Upper lobe of left lung (tissue), 6 donors: ENCODE measurements at places on chromosomes 2 and 18. TPM values are rescaled to one million over a fixed set of nuclear protein-coding genes. Genes with fewer than 3 reads are reported as not detected.

The NEDD4L gene
- total RNA-seq = 353 TPM

The HOXD12 gene
- not detected for total RNA-seq

- no peaks in the 10 kb centered on the region for H3K36me3 ChIP-seq
- H3K27me3 ChIP-seq = no peaks in the 10 kb centered on the region
- no peaks in the 10 kb centered on the region for H3K4me1 ChIP-seq
- DNase-seq = no peak
- H3K4me3 ChIP-seq = no peak overlapping the region
Measured at GRCh38 chr2:16973586-16974286, 308.1 kb upstream of the CYRIA start.

GRCh38 chr2:192197357-192197756, 2.6 kb upstream of the TMEFF2 start:
- no peak overlapping the region for H3K4me3 ChIP-seq
- no peaks in the 10 kb centered on the region for H3K27me3 ChIP-seq
- no peak for DNase-seq
- H3K27ac ChIP-seq = no peak overlapping the region

DNA sequence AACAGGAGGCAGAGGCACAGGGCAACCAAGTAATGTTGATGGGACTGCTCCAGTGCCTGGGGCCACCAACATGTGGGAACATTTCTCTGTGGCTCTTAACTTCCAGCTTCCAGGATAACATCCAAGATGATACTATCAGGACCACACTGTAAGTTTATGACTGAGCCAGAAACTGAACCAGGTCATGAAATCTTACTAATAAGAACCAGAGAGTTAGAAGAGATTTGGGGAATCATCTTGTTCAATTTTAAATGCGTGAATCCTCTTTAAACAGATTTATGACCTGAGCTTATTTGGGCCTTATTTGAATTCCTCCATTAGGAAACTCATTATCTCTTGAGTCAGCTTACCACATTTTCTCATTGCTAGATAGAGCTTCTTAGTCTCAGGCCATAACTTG, 45.0 kb downstream of the MAP2 start:
- DNase-seq = no peak
- H3K27me3 ChIP-seq = no peaks in the 10 kb centered on the region
- no peak overlapping the region for H3K27ac ChIP-seq
- no peak overlapping the region for H3K4me3 ChIP-seq
- H3K4me1 ChIP-seq = peaks cover 11% of the 10 kb centered on the region
- H3K36me3 ChIP-seq = no peaks in the 10 kb centered on the region

GRCh38 chr2:46666044-46666679, 186.8 kb downstream of the TMEM247 start:
- H3K27me3 ChIP-seq = no peaks in the 10 kb centered on the region
- H3K27ac ChIP-seq = no peak overlapping the region
- no peak for DNase-seq
- no peaks in the 10 kb centered on the region for H3K36me3 ChIP-seq
- no peak overlapping the region for H3K4me3 ChIP-seq
